ENCODE measurements at places on chromosomes 5 and 9.

- DNase-seq = no peak
These were observed 199.8 kb downstream of the LRRC70 start for GRCh38 chr5:62778316-62779009.

DNA sequence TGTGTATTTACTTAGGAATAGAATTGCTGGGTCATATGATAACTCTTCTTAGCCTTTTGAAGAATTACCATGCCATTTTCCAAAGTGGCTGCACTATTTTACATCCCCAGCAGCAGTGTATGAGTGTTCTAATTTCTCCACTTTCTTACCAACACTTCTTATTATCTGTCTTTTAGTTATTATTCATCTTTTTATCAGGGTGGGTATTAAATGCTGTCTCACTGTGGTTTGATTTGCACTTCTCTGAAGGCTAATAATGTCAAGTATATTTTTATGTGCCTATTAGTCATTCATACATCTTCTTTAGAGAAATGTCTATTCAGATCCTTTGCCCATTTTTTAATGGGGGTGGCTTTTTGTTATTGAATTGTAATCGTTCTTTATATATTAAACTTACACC, 36.8 kb downstream of the SLC1A3 start:
- no peak for DNase-seq

DNA sequence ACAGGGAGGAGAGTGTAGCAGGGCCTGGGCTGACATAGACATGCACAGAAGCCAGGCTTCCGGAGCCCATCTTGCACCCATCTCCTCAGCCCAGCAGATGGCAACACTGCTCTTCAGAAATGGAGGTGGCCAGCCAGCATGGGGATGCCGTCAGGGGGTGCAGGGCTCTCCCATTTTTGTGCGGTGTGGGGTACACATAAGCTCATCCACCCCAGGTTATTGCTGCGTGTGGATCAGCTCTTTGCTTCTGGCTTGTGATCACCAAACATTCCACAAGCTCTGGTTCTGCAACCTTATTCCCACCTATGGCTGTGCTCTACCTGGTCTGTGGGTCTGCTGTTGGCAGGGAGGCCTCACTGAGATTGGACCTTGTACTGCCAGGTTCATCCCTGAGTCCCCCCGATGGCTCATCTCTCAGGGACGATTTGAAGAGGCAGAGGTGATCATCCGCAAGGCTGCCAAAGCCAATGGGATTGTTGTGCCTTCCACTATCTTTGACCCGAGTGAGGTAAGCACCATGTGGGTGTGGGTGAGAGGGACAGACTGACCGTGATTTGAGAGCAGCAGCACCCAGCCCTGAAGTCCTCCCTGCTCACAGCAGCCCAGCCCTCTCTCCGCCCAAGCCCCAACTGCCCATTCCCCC, 17.3 kb downstream of the SLC22A5 start:
- peak; percentile 58 for DNase-seq

- DNase-seq = no peak
These were observed 39.8 kb downstream of the LAMC3 start for GRCh38 chr9:131048820-131049219.

DNA sequence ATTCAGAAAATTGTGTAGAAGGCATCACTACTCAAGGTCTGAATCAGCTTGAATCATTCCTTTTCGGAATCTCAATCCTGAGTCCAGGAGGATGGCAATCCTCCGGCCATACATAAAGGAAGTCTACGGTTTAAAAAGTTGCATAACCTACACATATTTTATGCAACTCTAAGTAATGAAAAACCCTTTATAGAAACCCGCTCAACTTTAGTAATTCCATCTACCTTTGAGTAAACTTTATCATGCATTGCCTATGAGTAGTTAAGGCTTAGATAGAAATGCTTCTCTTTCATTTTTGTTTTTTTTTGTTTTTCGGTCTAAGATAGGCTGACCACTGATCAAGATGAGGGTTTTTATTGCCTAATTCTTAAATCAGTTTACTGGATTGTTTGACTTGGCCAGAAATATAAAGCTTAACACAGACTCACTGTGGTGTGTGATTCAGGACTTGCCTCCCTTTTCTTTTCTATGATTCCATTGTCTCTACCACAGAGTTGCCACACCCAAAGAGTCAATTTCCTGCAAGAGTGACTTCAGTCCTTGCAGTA, 85.0 kb downstream of the LURAP1L start:
- no peak for DNase-seq

- no peak for DNase-seq
These were observed 84.0 kb upstream of the SMIM32 start for GRCh38 chr5:136276946-136277345.

DNA sequence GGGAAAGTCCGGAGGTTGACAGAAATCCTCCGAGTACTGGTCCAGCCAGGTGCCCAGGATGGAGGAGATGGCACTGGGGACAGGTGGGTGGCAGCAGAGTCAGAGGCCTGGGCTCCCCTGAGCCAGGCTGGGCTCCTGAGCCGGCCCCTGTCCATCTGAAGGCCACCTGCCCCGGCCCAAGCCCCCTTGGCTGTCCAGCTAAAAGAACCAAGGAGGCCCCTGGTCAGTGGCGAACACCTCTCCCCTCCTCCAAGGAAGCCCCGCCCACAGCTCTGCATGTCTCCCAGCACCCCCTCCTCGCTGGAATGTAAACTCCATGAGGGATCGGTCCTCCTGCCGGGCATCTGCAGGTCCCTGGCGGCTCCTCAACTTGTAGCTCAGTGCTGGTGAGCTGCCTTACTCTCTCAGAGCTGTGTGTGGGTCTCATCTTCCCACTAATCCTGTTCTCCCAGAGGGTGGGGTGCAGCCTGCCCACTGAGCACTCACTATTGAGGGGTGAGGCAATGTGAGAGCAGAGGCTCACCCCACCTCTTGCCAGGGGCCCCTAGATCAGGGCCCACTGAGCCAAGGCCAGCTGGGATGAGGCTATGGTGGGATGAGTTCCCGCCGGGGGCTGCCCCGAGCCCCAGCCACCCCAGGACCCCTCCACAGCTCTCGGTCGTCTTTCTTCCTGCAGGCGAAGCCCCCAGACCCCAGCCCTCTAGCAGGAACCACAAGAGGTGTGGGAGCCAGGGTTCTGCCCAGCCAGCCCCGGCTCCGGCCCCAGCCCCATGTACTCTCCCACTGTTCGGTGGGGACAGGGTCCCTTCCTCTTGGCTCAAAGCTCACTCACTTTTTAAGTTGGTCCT, 12.0 kb downstream of the RALGDS start:
- no peak for DNase-seq

DNA sequence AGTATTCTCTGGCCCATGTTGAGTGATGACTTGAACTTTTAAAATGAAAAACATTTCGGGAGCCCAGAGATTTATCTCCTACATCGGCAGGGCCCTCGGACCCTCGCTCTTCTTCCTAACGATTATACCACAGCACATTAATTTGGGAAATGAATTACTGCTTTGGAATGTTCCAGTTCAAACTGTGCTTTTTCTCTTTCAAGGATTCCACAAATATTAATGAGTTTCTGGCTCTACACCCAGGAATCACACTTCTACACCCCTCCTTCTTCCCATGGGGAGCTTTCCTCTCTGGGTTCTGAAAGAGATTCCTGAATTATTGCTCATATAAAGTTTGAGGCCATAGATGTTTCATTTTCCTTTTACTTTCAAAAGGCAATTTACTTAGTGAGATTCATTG, 41.2 kb downstream of the NSG2 start:
- DNase-seq = no peak

DNA sequence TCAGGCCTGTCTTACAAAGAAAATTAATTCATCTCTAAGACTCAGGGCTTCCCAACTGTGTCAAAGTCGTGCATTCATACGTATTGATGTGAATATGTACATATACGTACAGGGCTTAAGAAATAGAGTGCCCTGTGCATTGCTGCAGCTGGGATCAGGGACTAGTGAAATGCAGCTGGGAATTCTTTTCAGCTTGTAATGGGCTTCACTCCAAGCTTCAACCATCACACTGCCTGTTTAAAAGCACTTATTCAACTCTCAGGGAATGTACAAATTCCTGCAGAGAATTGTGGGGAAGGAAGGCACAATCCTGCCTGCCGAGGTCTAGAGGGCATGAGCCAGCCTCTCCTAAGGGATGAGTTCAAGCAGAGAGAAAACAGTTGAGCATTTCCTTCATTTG, 59.6 kb upstream of the MAN2A1 start:
- no peak for DNase-seq

GRCh38 chr9:122060481-122060880, 32.6 kb downstream of the TTLL11 start:
- DNase-seq = no peak

GRCh38 chr9:130713286-130713960, 19.8 kb downstream of the EXOSC2 start:
- no peak for DNase-seq

- DNase-seq = no peak
These were observed 163.4 kb upstream of the CLINT1 start for GRCh38 chr5:158022393-158022792.

- no peak for DNase-seq
These were observed 3.6 kb downstream of the SLC24A2 start for GRCh38 chr9:19785230-19785629.

DNA sequence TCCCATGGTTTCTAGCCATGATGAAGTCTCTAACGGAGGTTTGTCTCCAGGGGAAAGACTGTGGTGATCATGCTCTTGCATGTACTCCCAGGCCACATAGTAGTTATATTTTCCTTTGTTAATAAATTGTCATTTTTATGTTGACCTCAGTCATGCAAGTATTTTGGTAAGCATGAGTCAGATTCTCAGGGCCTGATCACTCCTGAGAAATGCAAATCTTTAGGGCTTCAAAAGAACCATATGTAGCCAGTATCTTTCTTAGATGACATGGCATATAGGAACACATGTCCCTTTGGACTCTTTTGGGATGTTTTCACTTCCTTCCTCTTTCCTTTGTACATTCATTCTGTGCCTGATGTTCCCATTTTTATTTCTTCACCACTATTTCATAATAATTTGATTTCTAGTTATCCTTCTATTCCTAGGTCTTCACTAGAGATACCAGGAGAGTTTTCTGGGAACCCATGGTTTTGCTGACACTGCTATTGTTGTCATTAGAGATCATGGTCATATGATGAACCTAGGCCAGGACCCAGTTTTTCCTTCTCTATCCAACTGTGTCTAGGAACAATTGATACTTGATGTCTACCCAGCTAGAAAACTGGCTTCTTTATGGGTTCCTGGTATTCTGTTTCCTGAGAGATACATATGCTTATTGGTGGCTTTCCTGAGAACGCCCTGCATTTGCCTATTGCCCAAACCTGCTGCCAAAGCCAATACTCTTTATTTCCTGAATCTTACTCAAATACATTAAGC, 248.1 kb upstream of the NREP start:
- no peak for DNase-seq

DNA sequence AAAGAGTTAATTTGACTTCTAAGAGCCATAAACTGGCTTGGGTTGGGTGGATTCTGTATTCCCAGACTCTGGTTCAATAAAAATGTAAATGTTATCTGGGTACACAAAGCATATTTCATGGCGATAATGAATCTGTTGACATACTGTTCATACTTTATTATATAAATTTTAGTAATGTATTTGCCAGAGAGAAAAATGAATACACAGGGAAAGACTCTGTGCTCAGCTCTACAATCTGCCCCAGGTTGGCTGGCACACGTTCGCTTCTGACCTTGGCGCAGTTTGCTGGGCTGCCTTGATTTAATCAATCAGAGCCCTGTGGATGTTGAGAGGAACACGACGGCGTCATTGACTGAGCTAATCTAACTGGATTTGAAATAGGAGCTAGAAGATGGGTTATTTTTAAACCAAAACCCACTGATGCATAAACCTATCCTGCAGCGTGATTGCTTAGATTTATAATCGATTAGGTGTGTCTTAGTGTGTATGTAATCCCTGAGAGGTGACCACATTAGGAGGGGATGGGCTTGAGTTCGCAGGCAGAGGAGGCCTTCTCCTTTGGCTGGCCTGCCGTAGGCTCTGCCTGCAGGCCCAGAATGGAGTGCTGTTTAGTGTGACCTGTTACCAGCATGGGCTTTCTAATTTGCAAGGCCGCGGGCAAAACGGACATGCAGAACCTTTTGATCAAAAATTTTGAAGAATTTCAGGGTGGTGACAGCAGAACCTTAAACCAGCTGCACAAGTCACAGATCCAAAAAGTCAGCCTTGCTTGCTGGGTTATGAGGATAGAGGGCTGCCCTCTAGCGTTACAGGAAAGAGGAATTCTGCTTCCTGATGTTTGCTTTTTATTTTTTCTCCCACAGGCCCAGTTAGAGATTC, 3.9 kb upstream of the ADCY2 start:
- no peak for DNase-seq

GRCh38 chr5:125222597-125223240, 476.3 kb upstream of the ZNF608 start:
- DNase-seq = no peak

- no peak for DNase-seq
These were observed 101.2 kb downstream of the PLK2 start for GRCh38 chr5:58358501-58359178.

DNA sequence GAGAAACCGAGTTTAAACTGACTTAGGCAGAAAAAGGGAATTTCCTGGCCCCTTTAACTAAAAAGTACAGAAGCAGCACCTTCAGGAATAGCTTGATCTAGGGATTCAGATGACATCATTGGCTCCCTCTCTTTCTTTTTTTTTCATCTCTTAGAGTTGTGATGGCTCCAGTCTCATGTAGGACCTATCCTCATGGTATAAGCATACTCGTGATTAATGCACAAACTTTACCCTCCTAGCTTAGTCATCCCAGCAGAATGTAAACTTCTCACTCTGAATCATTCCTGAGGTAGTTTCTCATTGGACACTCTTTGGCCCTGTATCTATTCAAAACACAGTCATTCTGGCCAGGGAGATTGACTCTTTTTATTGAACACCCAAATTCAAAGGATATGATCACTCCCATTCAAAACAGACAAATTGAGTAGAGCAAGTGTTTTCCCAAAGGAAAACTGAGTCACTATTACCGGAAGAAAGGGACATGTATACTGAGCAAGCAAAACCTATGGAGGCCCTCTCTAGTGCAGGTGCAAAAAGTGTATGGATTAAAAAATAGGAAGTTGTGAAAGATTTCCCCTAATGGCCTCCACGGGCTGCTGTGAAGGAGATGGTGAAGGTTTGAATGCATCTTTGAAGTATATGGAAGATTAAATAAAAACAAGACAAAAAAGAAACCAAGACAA, 27.6 kb upstream of the SMIM23 start:
- no peak for DNase-seq

- DNase-seq = no peak
These were observed 805.6 kb downstream of the BRINP1 start for GRCh38 chr9:118563677-118564076.
